Uterus (tissue), 4 donors: ENCODE measurements at places on chromosomes 5 and 9. TPM values are rescaled to one million over a fixed set of nuclear protein-coding genes. Genes with fewer than 3 reads are reported as not detected.

Gene ACOT12
- total RNA-seq = 0.55 TPM

- no peak for DNase-seq
- no peaks in the 10 kb centered on the region for H3K36me3 ChIP-seq
- H3K4me1 ChIP-seq = no peaks in the 10 kb centered on the region
These were observed 171.4 kb upstream of the DAP start for GRCh38 chr5:10932426-10932825.

DNA sequence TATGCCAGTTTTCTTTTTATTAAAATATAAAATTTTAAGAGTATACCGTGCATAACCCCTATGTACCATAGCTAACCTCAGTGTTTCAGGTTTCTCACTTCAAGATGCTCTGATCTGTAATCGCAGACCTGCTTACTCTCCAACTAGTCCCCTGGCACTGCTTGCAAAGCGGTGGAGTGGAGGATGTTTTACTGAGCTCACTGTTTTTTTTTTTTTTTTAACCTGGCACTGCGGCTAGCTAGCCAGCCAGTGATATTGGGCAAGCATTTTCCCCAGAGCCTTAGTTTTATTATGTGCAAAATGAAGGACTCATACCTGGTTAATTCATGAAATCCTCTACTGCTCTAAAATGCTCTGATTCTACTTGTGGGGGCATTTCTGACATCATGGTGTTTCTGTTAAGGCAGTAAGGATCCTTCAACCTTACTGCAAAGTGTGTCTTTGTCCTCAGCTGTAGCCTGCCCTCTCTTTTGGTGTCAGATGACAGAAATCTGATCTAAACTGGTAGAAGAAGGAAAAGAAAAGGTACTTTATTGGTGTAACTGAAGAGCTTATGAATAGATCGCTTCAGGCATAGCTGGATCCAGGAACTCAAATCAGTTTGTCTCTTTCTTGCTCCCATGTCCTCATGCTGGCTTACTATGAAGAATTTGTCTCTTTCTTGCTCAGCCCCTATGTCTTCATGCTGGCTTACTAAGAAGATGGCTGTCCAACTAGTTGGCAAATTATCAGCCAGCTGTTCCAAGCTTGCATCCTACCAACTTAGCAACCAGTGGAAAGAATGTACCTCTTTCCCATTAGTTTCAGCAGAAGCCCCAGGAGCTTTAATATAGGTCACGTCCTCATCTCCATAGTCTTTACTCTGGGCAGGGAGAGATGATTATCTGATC is 59.8 kb downstream of the DOCK2 start:
- no peaks in the 10 kb centered on the region for H3K27me3 ChIP-seq
- no peak for DNase-seq
- H3K36me3 ChIP-seq = no peaks in the 10 kb centered on the region

GRCh38 chr9:27835746-27836145 is 262.5 kb upstream of the C9orf72 start:
- no peaks in the 10 kb centered on the region for H3K27me3 ChIP-seq
- H3K4me1 ChIP-seq = no peaks in the 10 kb centered on the region
- H3K4me3 ChIP-seq = no peak overlapping the region
- H3K36me3 ChIP-seq = no peaks in the 10 kb centered on the region
- H3K27ac ChIP-seq = no peak overlapping the region
- DNase-seq = no peak

Gene FAM221B
- total RNA-seq = not detected

DNA sequence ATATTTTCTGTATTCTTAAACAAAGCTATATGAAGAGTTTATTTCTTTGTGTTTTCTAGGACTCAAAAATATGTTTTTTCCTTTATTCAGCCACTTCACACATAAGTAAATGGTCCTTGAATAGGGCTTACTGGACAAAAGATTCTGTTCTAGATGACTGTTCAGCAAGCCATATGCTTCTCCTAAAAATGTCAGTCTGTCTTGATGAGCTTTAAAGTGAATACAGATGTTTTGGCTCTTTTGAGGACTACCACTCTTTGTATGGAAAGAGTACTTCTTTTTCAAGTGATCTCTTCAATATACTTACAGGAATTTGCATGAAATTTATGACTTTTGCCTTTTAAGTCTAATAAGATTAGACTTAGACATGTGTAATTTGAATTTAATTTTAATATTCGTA is 8.4 kb downstream of the NDUFS4 start:
- DNase-seq = no peak
- peaks cover 6% of the 10 kb centered on the region for H3K4me1 ChIP-seq
- H3K4me3 ChIP-seq = no peak overlapping the region

Gene PCDHB11
- total RNA-seq = 9.8 TPM

DNA sequence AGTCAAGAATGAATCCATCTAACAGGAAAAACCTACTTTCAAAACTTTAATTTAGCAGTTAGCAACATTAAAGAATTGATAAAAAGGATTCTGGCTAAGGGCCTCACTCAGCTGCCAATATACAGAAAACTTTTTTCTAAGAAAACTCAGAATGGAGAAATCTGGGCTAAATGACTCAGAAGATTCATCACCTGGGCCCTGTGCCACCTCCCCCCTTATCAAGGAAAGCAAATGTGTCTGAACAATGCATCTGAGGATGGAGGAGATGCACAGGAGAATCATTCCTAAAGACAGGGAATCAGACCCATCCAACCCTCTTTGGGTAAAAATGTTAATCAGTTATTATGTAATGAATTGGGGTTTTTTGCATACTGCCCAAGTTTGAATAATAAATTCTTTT is 592.0 kb upstream of the DMAC1 start:
- H3K4me1 ChIP-seq = no peaks in the 10 kb centered on the region
- H3K36me3 ChIP-seq = no peaks in the 10 kb centered on the region
- H3K4me3 ChIP-seq = no peak overlapping the region

Gene MEGF9
- total RNA-seq = 16.2 TPM

DNA sequence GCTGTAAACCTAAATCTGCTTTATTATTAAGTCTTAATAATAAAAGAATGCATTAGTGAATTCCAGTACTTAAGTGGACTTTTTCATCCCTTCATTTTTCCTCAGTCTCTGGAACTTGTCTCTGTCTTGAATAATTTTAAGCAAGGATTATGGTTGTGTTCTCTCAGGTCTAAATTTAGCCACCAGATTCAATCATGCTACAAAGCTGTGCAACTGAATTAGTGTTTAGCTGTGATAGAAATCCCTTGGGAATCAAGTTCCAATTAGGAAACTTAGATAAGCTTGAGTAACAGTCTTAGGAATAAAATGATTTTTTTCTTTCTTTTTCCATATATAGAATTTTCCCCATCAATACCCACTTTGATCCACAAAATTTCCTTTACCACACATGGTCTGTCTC is 104.3 kb downstream of the PLPPR1 start:
- H3K27ac ChIP-seq = no peak overlapping the region
- H3K36me3 ChIP-seq = no peaks in the 10 kb centered on the region
- no peaks in the 10 kb centered on the region for H3K27me3 ChIP-seq
- no peaks in the 10 kb centered on the region for H3K4me1 ChIP-seq
- no peak overlapping the region for H3K4me3 ChIP-seq

Gene ADRB2
- total RNA-seq = 2.2 TPM

DNA sequence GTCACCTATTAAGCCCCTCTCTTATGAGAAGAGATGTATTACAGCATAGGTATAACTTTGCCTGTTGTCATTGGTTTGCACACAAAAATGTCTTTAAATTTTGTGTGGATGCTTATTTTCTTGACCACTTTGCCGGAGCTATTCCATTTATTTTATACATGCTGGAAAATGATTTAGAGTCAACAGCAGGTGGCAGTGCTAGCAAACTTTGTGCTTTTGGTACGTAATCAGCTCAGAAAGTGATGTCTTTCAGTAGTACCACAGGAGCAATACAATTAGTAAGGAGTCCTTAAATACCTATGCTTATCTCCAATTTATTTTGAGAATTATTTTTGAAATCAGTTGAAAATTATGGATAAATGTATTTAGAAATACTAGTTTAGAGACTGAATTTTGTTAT is 19.8 kb upstream of the NUDT12 start:
- no peak overlapping the region for H3K27ac ChIP-seq
- no peaks in the 10 kb centered on the region for H3K4me1 ChIP-seq
- H3K4me3 ChIP-seq = no peak overlapping the region
- DNase-seq = no peak
- no peaks in the 10 kb centered on the region for H3K36me3 ChIP-seq

Gene MAMDC2
- total RNA-seq = 204 TPM

Gene KCNV2
- not detected for total RNA-seq

- H3K27ac ChIP-seq = peak overlapping the region; percentile 19
- no peak overlapping the region for H3K4me3 ChIP-seq
- no peak for DNase-seq
- H3K27me3 ChIP-seq = no peaks in the 10 kb centered on the region
These were observed 16.4 kb upstream of the ARSB start for GRCh38 chr5:79001471-79001870.

Gene STK32A
- 0.97 TPM for total RNA-seq

GRCh38 chr9:385818-386398 is 171.2 kb downstream of the DOCK8 start:
- H3K4me3 ChIP-seq = no peak overlapping the region
- no peak overlapping the region for H3K27ac ChIP-seq
- no peaks in the 10 kb centered on the region for H3K36me3 ChIP-seq
- H3K4me1 ChIP-seq = no peaks in the 10 kb centered on the region
- no peaks in the 10 kb centered on the region for H3K27me3 ChIP-seq

DNA sequence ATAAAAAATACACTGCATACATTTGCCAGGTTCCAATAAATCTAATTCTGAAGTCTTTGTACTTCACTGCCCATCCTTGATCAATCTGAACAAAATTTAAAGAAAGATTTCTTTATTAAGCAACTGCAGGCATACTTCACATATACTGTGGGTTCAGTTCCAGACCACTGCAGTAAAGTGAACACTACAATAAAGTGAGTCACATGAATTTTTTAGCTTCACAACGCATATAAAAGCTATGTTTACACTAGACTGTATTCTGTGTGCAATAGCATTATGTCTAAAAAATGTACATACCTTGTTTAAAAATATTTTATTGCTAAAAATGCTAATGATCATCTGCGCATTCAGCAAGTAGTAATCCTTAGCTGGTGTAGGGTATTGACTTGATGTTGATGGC is 52.1 kb downstream of the SSBP2 start:
- no peaks in the 10 kb centered on the region for H3K36me3 ChIP-seq
- no peak overlapping the region for H3K4me3 ChIP-seq
- H3K4me1 ChIP-seq = no peaks in the 10 kb centered on the region
- no peak for DNase-seq
